Bone marrow (tissue), 2 donors: ENCODE measurements at places on chromosomes 1 and 21.

- DNase-seq, result no peak
Measured at GRCh38 chr1:222225316-222225691, 322.6 kb downstream of the HHIPL2 start.

GRCh38 chr21:28834335-28835238, 158.1 kb downstream of the LTN1 start:
- DNase-seq, result no peak

- no peak for DNase-seq
Measured at GRCh38 chr1:233960386-233960785, 55.9 kb downstream of the SLC35F3 start.

DNA sequence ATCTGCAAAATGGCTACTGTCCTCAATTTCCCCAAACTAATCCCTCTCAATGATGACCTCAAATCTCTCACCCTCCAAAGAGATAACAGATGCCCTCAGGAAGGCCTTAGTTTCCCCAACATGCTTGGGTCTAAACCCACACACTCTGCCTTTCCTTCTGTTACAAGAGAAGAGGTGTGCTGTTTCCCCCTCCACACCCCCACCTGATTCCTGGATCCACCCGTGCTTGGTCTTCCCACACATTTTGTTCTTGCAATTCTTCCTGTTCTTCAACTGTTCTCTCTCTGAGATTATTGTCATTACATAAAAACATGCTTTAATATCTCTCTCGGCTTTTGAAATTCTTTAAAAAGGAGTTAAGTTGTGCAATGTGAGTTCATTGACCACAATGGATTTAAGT, 5.7 kb upstream of the CBR3 start:
- no peak for DNase-seq

DNA sequence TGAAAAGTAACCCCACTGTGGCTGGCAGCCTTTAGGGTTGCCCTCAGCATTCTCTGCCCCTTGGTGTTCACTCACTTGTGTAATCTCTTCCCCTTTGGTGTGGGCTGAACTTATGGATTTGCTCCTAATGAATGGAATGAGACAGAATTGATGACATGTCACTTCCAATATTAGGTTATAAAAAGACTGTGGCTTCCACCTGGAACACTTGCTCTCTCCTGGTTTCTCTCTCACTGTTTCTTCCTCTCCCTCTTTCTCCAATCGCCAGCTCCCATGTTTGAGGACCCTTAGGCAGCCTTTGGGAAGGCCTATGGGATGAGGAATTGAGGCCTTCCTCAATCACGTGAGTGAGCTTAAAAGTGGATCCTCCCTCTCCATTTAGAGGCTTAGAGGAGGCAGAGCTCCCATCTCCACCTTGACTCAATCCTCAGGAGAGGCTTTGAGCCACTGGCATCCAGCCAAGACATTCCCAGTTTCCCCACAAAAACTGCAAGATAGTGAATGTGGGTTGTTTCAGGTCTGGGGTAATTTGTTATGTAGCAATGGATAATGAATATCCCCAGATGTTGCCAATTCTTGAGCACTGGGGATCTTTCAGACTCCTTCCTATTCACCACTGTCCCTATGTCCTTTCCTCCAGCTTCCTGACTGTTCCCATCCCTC, 95.5 kb upstream of the CD34 start:
- DNase-seq, result no peak

DNA sequence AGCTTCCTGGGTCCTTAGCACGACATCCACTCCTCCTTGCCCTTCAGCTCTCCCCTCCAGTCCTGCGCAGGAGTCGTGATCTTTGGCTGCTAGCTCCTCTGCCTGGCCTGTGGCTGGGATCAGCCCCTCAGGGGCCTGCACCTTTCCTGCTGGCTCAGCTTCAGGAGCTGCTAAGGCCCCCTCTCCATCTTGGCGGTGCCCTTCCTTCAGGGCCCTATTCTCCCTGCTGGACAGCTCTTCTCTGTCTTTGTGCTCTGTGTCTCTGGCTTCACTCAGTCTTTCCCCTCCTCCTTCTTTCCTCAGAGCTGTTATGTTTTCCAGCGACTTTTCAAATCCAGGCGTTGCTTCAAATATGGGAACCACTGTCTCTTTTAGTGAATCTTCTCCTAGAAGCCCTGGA, 59.5 kb upstream of the LRRC53 start:
- no peak for DNase-seq

GRCh38 chr1:30321246-30321910, 402.0 kb downstream of the MATN1 start:
- no peak for DNase-seq

DNA sequence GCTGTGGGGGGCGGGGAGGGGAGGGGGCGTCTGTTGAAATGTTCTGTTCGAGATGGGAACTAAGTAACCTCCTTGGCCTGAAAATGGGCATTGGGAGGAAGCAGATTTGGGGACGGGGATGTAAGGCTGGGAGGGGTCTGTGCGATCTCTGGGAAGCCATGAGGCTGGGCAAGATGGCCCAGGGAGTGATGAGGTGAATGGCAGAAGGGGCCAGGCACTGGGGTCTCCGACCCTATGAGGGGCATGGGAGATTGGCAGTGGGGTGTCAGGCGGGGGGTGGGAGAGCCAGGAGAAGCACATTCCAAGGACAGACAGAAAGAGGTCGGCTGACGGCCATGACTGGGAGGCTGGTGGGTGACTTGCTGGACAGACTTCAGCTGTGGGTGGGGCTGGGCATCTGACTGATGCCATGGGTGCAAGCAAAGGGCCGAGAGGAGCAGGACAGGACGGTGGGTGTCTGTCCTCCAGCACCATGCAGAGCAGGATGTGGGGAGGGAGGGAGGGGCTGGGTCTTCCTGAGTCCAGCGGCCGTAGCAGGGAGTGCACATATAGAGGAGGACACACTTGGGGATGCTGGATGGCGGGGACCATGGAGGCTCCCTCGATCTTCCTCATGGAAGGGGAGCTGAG, 30.0 kb upstream of the COL18A1 start:
- DNase-seq, result no peak

- no peak for DNase-seq
Measured at GRCh38 chr1:106908689-106909088, 147.8 kb upstream of the PRMT6 start.

DNA sequence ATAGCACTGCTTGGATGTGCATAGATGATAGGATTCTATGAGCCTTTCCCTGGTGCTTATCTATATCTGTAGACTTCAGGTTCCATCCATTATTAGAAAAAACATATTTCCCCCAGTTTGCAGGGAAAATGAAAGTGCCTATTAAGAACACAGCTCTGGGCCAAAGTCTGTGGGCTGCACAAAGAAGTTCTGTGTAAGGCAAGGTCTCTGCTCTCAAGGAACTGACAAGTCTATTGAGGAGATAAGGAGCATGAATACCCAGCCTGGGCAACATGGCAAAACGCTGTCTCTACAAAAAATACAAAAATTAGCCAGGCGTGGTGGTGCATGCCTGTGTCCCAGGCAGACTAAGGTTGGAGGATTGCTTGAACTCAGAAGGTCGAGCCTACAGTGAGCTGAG, 22.3 kb upstream of the SDE2 start:
- DNase-seq, result no peak

- no peak for DNase-seq
Measured at GRCh38 chr1:199979071-199979470, 48.4 kb upstream of the NR5A2 start.

GRCh38 chr1:226778657-226779058, 39.6 kb upstream of the ITPKB start:
- DNase-seq, result no peak

DNA sequence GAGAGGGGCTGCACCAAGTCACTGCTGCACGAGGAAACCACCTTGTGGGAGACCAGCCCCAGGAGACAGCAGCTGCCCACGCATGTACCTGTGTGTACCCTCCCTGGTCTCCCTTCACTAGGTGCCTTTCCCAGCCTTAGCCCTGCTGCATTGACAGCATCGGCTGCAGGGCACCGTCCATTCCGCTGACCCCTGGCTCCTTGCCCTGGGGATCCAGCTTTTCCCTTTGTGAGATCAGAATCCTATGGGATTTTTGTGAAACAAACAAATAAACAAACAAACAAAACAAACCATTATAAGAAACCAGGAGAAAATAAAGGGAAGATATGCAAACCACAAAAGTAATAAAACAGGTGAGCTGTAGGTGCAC, 2.1 kb downstream of the STUM start:
- DNase-seq, result no peak
